Activated naive CD4-positive, alpha-beta T cell treated with anti-CD3 and anti-CD28 coated beads, Interleukin-2, amount 10 ng/mL, durations not matched to agents 5 hours and 36 hours (primary cell): ENCODE measurements at places on chromosomes 7 and 10. TPM values are rescaled to one million over a fixed set of nuclear protein-coding genes. Genes with fewer than 3 reads are reported as not detected.

Gene CTAGE4
- 3.5 TPM for total RNA-seq

Gene FAM171A1
- total RNA-seq, result 9.9 TPM

Gene CEP55
- total RNA-seq, result 50.5 TPM

Gene TWIST1
- total RNA-seq, result 0.14 TPM

Gene ACTR3C
- 9.1 TPM for total RNA-seq

Gene WNT8B
- 0.38 TPM for total RNA-seq

Gene ANKRD61
- total RNA-seq, result not detected

Gene PTF1A
- not detected for total RNA-seq

Gene CFAP69
- total RNA-seq, result not detected

Gene PPP1R17
- total RNA-seq, result not detected

Gene PAPOLB
- total RNA-seq, result not detected

Gene SRGN
- 145 TPM for total RNA-seq
